ENCODE measurements at places on chromosomes 3 and 15. TPM values are rescaled to one million over a fixed set of nuclear protein-coding genes. Genes with fewer than 3 reads are reported as not detected.

Gene FAM174B
- 4.3 TPM for total RNA-seq

DNA sequence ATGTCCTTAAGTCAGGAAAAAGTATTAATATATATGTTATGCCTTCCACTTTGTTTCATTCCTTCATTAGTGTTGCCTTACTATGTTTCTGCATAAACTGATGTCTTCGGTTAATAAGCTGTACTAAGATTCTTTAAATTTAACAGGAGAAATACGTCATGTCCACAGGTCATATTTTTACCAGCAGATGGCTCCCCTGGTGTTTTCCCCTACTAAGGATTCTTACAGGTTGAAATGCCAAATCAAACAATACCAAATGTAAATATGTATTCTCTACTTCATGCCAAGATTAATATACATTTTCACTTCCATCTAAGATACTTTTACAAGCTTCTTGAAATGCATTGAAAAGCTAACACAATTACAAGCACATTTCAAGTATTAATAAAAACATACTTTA lies 1602.1 kb downstream of the SI start:
- DNase-seq, result no peak

- DNase-seq, result no peak
These were observed 16.8 kb downstream of the MYO5C start for GRCh38 chr15:52278636-52279367.

DNA sequence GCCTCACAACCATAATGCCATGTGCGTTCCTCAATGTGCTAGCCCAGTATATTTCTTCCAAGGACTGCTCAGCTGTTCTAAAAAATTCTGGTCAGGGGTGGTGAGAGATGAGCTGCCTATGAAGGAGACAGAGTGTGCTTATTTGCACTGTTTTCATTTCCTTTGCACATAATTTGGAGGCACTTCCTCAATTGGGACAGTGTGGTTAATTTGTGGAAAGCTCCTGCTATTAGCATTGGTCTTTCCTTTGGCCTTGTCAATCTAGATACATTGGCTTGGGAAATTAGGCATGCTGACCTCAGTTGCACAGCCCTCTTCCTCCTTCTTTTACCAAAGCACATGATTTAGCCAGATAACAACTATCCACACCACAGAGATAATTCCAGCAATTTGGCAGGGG lies 9.4 kb downstream of the FAM81A start:
- no peak for DNase-seq

- DNase-seq, result no peak
These were observed 24.4 kb downstream of the XXYLT1 start for GRCh38 chr3:195246581-195246995.

Gene ANKUB1
- not detected for total RNA-seq

Gene POPDC2
- total RNA-seq, result 0.65 TPM

DNA sequence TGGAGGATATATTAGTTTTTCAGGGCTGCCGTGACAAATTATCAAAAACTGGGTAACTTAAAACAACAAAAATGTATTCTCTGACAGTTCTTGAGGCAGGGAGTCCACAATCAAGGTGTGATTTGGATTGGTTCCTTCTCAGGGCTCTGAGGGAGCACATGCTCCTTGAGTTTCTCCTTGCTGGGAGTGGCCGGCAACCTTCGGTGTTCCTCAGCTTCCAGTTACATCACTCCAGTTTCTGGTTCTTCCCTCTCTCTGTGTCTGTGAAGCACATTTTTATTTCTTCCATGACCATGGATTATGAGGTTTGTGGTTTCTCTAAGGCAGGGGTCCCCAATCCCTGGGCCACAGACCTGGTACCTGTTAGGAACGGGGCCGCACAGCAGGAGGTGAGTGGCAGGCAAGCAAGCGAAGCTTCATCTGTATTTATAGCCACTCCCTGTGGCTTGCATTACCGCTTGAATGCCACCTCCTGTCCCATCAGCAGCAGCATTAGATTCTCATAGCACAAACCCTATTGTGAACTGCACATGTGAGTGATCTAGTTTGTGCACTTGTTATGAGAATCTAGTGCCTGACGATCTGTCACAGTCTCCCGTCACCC lies 24.3 kb downstream of the LRRC28 start:
- no peak for DNase-seq

DNA sequence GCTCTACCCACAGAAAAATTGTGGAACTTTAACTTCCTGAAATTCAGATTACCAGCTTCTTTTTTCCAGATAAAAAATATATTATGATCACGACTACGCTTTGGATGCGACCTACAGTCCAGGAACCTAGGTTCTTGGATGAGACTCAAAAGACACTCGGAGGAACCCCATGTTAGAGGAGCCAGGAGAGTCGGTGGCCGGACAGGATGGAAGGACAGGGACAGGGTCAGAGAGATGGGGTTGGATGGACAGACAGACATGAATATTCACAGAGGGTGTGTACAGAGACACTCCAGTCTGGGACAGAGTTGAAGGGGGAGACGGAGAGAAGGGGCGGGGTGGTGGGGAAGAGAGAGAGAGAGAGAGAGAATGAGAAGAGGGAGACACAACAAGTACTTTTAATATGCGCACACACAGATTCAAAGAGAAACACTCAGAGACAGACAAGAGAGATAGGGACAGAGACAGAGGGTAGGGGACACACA lies 9.5 kb downstream of the FAM3D start:
- no peak for DNase-seq

GRCh38 chr3:186882881-186883685 lies 40.6 kb downstream of the ADIPOQ start:
- no peak for DNase-seq

GRCh38 chr15:28984421-28985315 lies 98.9 kb downstream of the APBA2 start:
- DNase-seq, result no peak

Gene BLM
- total RNA-seq, result 0.68 TPM

Gene GPR62
- total RNA-seq, result not detected

GRCh38 chr3:62662677-62663076 lies 212.5 kb downstream of the CADPS start:
- no peak for DNase-seq

Gene B3GNT5
- total RNA-seq, result 0.70 TPM

GRCh38 chr15:76309601-76310330 lies 1.5 kb downstream of the ETFA start:
- DNase-seq, result no peak

- DNase-seq, result no peak
These were observed 140.2 kb downstream of the ITPR1 start for GRCh38 chr3:4633078-4634004.

DNA sequence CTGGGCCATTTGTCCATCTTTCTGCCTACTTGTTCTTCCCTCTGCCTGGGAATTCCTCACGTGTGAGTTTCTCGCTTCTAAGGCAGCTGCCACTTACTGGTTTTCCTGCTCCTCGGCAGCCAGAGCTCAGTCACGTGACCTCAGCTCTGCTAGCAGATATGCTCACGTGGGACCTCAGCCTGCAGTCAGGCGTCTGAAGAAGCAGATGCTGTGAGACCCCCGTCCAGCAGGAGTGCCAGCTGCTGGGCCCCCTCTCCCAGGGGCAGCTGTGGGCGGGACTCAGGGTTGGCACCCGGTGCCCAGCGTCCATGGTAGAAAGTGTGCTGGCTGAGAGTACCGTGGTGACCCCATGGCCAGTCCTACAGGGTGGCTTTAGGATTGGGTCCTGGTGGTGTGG lies 161.3 kb upstream of the TLE3 start:
- no peak for DNase-seq

GRCh38 chr3:131957980-131958379 lies 76.8 kb downstream of the CPNE4 start:
- no peak for DNase-seq

Gene GPR149
- total RNA-seq, result not detected

- no peak for DNase-seq
These were observed 30.2 kb downstream of the TTBK2 start for GRCh38 chr15:42890161-42890913.

DNA sequence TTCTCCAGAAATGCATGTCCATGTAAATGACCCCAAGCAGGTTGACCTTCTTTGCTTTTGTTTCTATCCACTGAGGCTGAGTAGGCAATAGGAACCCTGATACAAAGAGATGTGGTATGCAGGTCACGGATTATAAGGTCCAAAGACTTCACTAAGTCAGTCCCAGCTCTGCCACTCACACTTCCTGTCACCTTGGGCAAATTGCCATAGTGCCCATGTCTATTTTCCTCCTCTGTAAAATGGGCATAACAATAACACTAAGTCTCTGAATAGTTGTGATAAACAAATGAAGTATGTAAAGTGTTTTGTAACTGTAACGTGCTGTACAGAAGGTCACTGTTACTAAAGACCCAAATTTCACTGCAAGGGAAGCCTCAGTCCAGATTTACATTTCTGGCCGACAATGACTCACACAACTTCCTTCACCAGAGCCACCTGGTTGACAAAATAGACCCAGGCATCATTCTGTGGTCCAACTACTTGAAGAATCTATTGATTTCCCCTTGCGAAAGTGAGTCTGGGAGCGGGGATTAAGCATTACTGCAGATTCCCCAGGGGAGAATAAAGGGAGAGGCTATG lies 175.4 kb upstream of the LPP start:
- no peak for DNase-seq

GRCh38 chr15:34952481-34952880 lies 17.1 kb downstream of the AQR start:
- DNase-seq, result no peak

GRCh38 chr15:98164571-98164970 lies 204.1 kb downstream of the ARRDC4 start:
- DNase-seq, result no peak

Gene MYZAP
- total RNA-seq, result 0.58 TPM

DNA sequence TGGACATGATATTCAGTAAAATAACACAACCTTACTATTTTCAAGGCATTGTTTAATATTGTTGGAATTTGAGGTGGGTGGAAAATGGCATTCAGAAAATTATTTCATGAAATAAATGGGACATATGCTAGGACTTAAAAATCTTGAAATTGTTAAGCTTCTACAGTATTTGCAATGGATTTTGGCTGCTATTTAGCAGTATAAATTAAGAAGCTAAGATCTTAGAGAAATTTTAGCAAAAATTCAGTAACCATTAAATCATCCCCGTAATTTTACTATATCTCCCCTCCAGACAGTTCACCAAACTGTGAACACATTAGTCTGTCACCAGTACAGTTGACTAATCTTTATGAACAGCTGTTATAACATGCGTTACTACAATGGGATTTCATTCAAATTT lies 8.2 kb downstream of the DIPK2A start:
- no peak for DNase-seq

DNA sequence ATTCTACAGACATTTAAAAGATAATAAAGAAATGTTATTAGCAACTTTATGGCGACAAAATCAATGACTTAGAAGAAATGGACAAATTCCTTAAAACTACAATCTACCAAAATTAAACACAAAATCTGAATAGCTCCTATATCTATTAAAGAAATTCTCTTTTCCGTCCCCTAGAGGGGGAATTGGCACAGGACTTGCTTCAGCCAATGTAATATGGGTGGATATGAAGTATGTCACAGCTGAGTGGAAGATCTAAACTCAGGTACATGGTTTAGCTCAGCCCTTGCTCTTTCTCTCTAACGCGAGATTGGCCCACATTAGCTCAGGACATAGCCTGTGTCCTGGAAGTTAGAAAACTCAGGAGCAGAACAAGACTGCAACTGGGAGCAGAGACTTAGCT lies 79.3 kb downstream of the DNAH12 start:
- no peak for DNase-seq
